ENCODE measurements at places on chromosomes 2 and 18.
A peak's percentile ranks its signal among the peaks of the same experiment; 100 is the strongest.

DNA sequence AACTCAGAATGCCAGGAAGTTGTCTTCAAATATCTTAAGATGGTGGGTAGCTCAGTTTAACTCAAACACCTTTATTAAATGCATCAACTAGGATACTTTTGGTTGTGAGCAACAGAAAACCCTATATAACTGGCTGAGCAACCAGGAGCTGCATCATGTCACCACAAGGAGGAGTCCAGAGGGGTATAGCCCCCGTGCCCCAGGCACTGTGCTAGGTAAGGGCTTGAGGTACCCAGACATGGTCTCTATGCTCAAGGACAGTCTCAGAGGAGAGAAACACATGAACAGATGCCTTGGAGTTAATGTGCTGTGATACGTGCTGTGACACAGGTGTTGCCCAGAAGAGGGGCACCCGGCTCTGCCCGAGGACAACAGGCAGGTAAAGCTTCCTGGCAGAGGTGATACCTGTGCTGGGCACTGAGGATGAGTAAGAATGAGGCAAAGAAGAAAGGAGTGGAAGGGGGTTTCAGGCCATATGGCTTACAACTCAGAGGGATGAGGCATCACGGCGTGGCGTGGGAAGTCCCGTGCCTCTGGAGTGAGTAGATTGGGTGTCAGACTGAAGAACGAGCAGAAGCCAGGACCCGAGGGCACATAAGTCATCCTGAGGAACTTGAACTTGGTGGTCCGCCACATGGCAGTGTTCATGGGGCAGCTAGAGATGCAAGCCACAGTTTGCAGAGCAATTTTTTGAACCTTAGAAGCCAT is 32.0 kb upstream of the CAB39 start:
- no peak for DNase-seq

- peak; percentile 56 for DNase-seq
These were observed at the start of gene GPR75 for GRCh38 chr2:53859206-53860181. Gene GPR75, minus strand, starts transcription at chr2:53859967. Its CDS starts 5,211 bp downstream, at chr2:53854756.

GRCh38 chr18:5982332-5982731 is 87.0 kb upstream of the TMEM200C start:
- no peak for DNase-seq

DNA sequence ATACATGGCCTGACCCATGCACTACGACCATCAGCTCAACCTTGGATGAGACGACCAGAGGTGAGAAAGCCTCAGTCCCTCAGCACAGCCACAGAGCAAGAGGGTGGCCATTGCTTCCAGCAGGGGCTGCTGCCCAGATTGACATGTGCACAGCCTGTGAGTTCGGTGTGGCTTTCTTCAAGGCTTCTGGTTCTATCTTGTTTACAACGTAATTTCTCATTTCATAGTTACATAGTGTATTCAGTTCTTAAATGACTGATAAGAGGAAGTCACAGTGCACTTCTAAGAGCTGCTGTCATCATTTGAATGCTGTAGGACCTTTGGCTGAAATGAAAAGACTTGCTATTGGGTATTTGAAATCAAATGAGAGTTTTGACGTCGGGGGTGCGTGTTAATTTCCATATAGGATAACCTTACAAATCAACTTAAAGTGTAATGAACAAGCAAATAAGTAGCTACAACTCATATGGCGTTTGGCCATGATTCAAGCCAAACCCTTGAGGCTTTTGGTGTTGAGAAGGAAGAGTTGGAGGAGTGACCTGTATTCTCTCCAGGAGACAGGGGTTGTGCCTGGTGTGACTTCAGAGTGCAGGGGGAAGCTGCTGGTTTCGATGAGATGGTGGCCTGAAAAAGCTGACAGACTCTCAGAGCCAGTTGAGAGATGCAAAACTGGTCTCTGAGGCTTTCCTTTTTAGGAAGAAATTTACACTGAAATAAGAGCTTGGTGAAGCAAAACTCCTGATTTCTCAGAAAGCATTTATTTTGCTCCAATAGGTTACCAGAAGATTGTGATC is 51.0 kb downstream of the TSHZ1 start:
- no peak for DNase-seq

DNA sequence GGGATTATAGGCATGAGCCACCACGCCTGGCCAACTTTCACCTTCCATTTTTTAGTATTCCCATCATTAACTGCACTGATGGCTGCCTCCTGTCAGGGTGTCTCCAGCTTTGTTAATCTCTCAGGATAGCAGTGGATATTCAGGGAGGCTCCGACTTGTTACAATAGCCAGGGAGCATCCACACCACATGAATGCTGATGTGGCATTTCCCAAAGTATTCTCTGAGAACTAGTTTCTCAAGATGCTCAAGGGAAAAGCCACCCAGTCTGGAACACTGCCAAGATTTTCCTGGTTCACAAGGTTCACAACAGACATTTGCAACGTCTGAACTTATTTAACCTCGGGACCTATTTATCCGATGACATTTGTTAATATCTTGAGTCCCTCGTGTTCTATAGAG is 33.8 kb downstream of the ZNF519 start:
- DNase-seq: no peak

- no peak for DNase-seq
These were observed 70.9 kb downstream of the DDX1 start for GRCh38 chr2:15662579-15662978.

GRCh38 chr2:109222825-109223471 is 93.9 kb downstream of the SH3RF3 start:
- no peak for DNase-seq

DNA sequence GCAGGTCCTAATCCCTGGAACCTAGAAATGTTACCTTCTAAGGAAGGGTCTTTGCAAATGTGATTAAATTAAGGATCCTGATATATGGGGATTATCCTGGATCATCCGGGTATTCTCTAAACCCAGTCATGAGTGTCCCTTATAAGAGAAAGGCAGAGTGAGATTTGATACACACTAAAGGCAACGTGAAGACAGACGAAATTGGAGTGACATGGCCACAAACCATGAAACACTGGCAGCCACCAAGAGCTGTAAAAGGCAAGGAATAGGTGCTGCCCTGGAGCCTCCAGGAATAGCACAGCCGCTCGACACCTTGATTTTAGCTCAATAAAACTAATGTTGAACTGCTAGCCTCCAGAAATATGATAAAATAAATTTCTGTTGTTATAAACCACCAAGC is 45.0 kb downstream of the TPGS2 start:
- no peak for DNase-seq

DNA sequence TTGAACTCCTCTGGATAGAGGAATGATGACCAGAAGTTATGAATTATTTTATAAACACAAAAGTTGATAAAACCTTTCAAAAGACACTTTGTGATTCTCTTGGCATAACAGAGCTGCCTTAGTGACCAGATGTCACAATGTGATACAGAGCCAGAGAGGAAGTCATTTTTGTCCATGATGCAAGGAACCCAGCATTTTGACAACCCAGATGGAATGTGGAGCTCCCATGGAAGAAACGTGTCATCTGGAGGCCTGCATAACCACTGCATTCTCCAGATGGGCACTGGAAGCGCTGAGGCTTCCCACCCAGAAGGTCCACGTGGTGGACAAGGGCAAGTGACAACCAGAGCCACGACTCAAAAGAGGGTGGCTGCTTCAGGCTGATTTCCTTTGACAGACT is 30.1 kb downstream of the HRH4 start:
- DNase-seq: no peak

- no peak for DNase-seq
These were observed 60.8 kb upstream of the STAM2 start for GRCh38 chr2:152236191-152236925.

GRCh38 chr18:58788470-58788869 is 76.2 kb upstream of the ZNF532 start:
- no peak for DNase-seq

GRCh38 chr2:84924173-84925106 is 19.0 kb downstream of the TMSB10 start:
- no peak for DNase-seq

- no peak for DNase-seq
These were observed 98.9 kb upstream of the CHRNA1 start for GRCh38 chr2:174863183-174863582.

GRCh38 chr2:54613386-54613785 is 110.1 kb upstream of the EML6 start:
- no peak for DNase-seq

DNA sequence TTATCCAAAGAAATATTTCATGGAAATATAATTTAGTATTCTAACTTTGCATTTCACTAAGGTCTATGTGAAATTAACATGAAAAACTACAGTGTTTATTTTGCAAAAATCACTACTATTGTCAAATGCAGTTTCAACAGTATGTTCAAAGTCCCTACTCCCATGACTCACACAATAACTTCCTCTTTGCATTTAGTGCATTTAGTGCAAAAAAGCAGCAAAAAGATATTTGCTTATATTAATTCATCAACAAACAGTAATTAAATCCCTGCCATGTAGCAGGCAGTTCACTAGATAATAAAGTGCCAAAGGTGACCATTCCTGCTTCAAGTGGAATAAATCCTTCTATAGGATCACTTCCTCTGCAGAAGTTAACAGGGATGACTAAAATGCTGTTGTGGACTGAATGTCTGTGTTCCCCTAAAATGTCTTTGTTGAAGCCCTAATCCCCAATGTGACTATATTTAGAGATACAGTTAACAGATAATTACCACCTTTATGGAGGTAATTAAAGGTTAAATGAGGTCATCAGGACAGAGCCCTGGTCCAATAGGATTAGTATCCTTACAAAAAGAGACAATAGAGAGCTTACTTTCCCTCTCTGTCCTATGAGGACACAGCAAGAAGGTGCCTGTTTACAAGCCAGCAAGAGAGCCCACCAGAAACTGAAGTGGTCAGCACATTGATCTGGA is 61.7 kb downstream of the STK39 start:
- DNase-seq: no peak

- DNase-seq: no peak
These were observed 36.6 kb upstream of the VIT start for GRCh38 chr2:36659872-36660312.

GRCh38 chr2:70708376-70709199 is 59.4 kb downstream of the ADD2 start:
- no peak for DNase-seq

DNA sequence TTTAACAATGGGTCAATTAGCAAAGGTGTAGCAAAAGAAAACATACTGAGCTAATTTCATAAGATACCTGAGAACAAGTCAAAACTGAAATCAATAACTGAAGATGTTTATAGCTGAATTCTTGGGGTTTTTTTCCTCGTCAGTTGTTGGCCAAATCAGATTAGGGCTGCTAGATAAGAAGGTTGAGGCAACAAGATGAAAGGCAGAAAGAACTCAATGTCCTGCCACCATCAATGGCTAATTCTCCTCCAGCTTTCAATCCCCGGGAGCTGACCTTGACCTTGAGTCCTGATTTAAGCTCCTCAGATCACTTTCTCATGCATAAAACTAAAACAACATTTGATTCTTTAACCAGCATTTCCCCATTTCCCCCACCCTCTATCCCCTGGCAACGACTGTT is 61.8 kb downstream of the MREG start:
- DNase-seq: no peak

GRCh38 chr2:226703514-226703913 is 96.1 kb downstream of the IRS1 start:
- DNase-seq: no peak

DNA sequence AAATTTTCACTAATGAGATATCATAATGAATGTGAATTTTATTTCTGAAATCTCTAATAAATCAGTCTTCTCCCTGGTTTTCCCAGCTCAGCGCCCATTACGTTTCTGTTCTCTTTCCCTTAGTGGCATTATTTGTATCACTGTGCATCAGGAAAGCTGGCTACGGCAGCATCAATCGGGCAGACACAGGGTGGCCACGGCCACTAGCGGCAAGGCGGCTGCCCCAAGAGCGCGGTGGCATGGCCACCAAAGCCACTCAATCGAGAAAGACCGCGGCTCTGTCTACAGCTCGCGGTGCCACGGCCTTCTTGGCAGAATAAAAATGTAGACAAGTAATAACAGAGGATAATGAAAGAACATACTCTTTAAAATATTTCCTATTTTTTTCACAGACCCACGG is 168.0 kb downstream of the RPIA start:
- DNase-seq: no peak

GRCh38 chr18:13318731-13319501 is 100.4 kb downstream of the LDLRAD4 start:
- no peak for DNase-seq

DNA sequence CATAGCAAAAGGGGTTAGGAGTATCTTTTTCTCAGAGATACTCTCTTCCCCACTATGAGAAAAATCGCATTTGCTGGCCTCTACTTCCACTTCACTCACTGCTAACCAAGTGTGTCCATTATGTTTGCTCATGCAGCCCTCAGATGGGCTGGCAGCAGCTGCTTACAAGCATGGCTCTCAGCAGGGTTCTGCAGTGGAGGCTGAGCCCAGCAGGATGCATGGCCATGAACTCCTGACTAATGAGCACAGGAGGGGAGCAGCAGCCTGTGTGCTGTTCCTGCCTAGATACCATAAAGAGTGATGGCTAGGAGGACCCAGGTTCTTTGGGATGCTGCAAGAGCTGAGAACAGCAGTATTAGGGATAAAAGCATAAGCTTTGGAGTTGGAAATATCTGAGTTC is 316.9 kb upstream of the THSD7B start:
- no peak for DNase-seq

DNA sequence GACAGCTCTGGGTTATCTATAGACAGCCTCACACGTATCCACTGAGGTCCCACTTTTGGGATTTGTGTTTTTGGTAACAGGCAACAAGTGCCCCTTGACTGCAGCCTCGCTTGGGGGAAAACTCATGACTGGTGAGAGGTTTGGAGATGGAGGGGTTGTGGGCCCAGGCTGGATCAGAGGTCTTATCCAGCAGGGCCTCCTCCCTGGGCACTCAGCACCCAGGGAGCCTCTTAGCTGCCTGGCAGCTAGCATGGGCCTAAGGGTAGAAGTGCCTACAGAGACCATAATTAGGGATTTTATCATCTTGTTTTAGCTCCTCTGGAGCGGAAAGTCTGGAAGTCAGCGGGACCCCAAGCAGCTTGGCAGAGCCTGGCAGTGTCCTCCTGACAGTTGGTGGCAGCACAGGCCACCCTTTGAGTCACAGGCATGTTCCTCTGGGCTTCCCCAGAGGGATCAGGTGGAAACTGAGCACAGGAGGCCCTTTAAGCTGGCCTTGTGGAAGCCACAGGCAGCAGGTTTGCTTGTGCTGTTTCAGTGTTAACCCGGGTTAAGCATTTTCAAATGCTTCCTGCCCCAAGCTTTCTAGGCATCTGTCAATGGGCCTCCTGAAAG is 143.1 kb downstream of the KCTD1 start:
- DNase-seq: no peak

- DNase-seq: no peak
These were observed 275.6 kb downstream of the PIK3C3 start for GRCh38 chr18:42230636-42231035.

DNA sequence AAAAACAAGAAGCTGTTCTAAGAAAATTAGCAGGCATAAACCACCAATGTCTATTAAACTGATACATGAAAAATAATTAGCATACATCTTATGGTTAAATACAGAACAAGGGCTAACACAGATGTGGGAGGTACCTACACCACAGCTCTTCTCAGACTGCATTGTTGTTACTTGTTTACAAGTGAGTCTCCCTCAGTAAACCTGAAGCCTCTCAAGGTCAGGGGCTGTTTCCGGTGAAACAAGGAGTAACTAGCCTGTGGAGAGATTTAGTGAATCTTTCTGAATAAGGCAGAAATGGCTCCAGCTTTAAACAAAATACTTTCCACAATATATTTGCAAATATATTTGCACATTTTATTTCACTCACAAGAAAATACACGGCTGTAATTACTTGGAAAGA is 244.0 kb downstream of the FIGN start:
- no peak for DNase-seq

- no peak for DNase-seq
These were observed 103.9 kb downstream of the KLHL14 start for GRCh38 chr18:32668956-32669355.

GRCh38 chr2:69988086-69988635 is 26.7 kb upstream of the ASPRV1 start:
- DNase-seq: no peak

Data from posterior cingulate gyrus (tissue), 11 donors.